ENCODE measurements at places on chromosomes 2 and 18.

- no peak for DNase-seq
Observed at GRCh38 chr2:84041506-84041905, 417.6 kb downstream of the SUCLG1 start.

DNA sequence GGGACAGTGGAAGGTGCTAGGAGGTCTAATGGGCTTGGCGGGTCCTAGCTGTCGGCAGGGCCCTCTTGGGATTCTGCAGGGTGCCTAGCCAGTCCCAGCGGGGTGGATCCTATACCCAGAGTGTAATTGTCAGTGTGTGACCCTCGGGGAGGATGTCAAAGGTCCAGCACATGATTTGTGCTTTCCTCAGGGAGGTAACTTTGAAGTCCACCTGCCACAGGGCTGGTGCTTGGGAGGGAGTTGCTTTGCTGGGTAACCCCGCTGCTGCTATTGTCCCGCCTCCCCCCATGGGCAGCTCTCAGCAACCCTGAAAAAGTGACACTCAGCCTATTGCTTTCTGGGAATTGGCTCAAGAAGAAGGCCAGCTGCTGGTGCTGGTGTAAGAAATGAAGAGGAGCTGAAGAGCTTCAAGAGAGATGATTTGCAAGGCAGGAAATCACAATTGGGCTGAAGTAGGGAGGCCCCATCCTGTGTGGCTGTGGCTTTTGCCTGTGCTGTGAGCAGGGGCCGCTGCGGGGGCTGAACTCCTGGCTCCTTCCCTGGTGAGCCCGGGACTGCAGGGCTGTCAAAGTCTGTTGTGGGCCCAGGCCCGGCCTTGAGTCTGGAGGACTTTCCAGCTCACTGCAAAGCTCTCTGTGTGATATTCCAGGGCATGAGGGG, 36.4 kb downstream of the EMILIN2 start:
- no peak for DNase-seq

- DNase-seq, result no peak
Observed at GRCh38 chr2:197972061-197972460, 167.7 kb downstream of the PLCL1 start.

DNA sequence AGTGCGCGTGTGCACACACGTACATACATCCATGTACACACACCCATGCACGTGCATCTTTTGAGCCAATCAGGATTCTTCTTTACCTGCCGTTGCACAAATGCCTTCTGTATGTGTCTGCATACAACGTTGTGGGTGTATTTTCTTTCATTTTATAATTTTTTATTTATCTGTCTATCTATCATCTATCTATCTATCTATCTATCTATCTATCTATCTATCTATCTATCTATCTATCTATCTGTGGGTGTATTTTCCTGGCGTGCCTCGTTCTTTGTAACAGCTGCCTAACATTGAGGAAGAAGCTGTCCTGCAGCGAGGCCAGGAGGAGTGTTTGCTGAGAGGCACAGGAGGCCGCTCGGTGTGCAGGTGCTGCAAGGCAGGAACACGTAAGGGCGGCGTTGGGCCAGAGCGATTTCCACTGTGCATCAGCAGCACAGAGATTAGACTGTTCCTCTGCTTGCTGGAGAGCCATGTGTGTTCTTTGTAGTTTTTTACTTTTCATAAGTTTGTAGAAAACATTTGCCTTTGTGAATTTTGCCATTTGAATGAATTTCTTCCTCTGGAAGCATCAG, 84.4 kb downstream of the DGKD start:
- DNase-seq, result no peak

GRCh38 chr2:181656450-181657291, at the start of gene CERKL:
Gene CERKL, minus strand, starts transcription at chr2:181657105. Its CDS starts 99 bp downstream, at chr2:181657006.
- DNase-seq, result no peak

DNA sequence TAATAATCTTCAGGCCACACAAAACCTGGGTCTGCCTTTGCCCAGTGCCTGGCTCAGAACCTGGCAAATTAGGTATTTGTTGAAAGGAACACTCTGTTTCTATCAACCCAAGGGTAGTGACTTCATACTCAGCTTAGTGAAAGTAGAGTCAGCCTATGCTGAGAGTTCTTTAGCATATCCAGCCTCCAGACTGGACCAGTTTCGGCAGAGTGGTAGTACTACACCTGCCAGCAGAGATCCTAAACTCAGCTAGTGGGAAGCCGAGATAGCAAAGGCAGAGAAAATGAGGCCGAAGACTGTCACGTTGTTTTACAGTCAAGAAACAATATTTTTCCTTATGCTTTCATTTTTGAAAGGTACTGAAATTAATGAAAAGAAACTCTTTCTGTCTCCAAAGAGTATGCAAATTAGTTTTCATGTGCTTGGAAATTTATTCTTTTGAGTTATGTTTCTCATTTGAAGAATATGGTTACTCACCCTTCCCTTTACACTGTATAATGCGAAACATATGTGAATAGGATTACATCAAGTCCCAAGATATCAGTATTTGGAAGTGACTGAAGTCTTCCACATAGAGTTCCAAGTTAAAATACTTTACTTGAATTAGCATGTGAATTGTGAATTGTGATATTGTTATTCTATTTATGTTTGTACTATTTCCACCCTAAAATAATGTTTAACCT, 52.2 kb upstream of the UGP2 start:
- peak; percentile 39 for DNase-seq

GRCh38 chr18:50080932-50081560, 113.9 kb downstream of the MYO5B start:
- DNase-seq, result no peak

DNA sequence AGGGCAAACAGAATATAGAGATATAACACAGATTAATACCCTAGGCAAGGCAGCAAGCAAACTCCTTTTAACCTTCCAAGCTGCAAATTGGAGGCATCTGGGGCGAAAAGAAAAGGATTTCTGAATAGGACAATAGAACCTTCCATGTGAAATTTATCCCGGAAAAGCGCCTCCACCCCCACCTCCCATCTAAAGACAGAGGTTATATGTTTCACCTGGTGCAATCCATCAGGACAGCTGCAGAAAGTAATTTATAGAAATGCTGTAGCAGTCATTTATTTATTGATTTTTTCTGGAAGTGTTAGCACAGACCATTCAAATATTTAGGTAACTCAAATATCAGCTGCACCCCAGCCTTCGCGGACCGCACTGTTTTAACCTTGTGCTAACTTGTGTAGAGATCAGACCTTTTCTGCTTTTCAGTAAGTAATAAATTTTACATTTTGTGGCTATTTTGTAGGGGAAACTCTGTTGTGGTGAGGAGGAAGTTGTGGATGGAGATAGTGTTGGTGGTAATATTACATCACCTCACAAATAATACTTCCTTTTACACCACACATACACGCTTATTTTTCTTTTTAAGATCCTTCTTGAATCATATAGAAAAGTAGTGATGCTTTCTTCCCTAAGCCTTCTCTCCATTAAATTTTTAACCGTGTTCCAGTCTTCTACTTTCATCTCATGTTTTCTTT, 919.3 kb upstream of the CDH2 start:
- no peak for DNase-seq

DNA sequence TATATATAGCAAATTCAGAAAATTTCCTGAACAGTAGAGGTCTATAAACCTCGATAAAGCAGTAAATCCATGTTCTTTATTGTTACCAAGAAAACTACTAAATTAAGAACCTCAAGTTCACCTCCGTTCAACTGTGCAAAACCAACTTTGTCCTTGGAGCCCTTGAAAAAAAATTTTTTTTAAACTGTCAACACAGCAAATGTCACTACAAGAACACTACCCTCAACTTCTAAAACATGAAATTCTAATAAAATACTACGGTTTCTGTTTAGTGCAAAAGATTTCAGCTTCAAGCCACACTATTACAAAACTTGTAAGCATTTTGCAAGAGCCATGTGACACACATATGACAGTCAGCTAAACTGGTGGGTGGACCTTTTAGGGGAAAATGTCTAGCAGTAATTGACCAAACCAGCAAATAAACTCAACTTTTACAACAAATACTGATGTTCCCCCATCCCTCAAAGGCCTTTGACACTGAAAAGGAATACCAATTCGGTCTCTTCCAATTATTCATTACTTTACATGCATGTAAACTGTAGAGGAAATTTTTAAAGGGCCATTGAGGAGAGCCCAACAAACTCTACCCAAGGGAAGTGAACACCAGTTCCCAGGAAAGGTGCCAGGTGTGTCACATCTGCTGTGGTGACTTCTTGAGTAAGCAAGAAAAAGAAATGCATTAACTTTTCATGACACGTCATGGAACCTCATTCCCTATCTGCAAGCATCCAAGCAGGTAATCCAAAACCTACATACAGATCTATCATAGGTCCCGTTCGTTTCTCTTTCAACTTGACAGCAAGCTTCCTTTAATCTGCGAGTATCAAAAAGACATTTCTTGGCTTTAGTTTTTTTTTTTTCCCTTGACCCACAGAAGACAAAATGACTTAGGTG, 1.4 kb downstream of the RAB1A start:
- no peak for DNase-seq

- no peak for DNase-seq
Observed at GRCh38 chr2:120606931-120607330, 128.7 kb upstream of the GLI2 start.

DNA sequence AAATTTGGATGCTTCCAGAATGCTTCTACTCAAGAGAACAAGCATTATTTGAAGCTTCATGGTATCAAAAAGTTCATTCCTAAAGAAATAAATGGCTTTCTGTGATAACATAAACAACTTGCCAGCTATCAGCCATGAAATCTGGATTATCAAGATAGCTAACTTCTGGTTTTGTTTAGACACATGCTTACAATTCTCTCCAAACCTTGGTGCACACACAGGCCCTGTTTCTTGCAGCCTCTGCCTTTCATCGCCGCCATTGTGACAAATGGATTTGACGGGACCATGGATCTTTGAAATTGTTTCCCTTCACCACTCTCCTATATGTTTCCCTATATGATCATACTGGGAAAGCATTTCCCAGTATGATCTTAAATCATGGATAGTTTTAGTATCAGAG, 47.9 kb upstream of the CABLES1 start:
- no peak for DNase-seq

- no peak for DNase-seq
Observed at GRCh38 chr2:148565272-148565894, 79.2 kb upstream of the EPC2 start.
